Sigmoid colon (tissue), 7 donors: ENCODE measurements at places on chromosomes 3 and 15.

- no peak for DNase-seq
Observed at GRCh38 chr3:123002100-123002748, 25.3 kb downstream of the SEMA5B start.

DNA sequence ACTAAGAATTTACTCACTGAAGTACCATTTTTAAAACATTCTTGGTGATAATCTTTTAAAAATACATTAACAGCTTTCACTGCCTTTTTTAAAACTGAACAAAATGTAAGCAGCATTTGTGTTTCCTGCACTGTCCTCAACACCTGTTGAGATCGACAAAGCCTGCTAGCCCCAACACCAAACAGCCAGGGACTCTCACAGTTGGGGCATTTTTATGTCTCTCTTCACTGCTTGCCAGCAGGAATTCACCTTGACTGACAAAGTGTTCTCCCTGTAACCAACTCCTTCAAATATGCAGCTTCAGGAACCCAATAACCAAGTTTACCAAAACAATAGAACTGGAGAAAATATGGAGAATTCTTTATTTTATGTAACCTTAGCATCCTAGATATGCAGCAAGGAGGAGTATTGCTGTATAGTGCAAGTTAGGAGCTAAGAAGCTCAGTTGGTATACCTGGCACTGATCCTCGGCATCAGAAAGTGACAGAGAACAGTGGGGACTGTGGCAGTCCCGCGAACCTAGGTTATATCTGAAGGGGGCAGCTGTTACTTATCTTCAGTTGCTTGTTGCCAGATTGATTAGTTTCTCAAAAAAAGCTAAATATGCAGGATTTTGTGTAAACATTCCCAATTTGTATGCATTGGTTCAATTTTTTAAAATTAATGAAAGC is 223.6 kb downstream of the CDIN1 start:
- no peak for DNase-seq

DNA sequence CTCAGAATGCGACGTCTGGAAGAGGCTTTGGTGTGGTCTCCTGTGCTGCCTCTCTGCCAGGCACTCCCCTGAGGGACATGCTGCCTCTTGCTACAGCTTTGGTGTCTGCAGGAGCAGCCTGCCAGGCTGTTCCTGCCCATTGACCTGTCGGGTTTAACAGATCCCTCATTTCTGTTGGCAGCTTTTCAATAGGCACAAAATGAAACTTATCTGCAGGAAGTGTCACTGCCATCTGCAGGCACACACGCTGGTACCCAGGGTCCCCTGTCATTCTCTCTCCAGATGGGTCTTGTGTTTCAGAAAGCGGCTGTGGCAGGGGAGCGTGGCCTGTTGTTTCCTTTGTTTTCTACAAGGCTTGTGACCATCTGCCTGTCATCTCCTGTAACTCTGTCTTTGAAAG is 328.3 kb upstream of the CHRM5 start:
- DNase-seq = no peak

- DNase-seq = peak; percentile 56
Observed at GRCh38 chr3:42685891-42686820, 819 bp downstream of the KLHL40 start.

DNA sequence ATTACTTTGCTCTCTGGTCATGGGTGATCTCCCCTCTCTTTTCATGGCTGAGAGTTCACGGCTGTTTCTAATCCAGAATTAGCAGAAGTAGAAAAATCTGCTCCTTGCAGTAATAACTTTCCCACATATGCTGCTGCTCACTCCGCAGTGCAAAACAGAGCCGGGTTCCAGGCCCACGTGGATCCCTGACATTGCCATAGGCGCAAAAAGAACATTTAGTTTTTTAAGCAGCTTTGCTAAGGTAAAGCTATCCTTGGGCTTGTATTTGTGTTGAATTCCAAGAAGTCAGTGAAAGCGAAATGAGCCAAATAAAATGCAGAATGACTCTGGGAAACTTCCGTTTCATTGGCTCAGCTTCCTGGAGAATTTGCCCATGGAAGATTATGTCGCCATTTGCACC is 633.7 kb upstream of the SUCLG2 start:
- no peak for DNase-seq

DNA sequence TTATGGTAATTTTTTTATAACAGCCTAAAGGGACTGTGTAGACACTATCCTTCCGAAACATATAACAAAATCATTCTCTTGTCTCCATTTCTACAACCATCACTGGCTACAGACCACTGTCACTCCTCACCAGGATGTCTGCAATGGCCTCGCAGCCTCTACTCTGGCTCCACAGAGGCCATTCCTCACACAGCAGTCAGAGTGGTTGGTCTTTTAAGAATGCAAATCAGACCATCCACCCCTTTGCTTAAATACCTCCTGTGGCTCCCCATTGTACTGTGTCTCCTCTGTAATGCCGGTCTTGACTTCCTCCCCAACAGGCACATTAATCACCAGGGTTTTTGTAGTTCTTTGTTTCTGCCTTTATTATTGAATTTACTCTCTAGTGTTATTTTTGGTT is 344.8 kb downstream of the ERC2 start:
- no peak for DNase-seq

GRCh38 chr3:162521669-162522068 is 1025.1 kb downstream of the OTOL1 start:
- no peak for DNase-seq

DNA sequence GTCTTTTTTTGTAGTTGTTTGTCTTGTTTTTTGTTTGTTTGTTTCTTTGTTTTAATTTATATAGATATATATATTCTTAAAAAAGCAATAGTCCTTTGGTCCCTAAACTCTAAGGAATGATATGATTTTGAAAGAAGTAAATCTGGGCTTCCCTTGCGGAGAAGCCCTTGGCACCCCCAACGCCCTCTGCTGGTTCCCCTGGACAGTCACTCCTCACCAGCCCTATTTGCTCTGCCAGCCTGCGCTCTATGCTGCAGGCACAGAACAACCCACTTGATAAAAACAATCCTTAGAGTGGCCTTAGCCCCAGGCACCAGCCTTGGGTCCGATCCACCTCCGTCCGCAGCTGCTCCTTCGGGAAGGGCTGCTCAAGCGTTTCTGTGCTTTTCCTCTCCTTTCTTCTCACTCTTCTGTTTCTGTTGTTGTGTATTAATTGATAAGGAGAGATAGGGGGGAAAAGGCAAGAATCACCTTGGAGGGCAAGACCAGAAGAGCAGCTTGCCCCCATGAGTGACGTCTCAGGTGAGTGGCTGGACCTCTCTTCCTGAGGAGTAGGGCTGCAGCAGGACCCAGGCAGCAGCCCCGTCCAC is 13.7 kb upstream of the PARP6 start:
- DNase-seq = no peak

- DNase-seq = no peak
Observed at GRCh38 chr3:69119681-69120080, 2.7 kb downstream of the LMOD3 start.

DNA sequence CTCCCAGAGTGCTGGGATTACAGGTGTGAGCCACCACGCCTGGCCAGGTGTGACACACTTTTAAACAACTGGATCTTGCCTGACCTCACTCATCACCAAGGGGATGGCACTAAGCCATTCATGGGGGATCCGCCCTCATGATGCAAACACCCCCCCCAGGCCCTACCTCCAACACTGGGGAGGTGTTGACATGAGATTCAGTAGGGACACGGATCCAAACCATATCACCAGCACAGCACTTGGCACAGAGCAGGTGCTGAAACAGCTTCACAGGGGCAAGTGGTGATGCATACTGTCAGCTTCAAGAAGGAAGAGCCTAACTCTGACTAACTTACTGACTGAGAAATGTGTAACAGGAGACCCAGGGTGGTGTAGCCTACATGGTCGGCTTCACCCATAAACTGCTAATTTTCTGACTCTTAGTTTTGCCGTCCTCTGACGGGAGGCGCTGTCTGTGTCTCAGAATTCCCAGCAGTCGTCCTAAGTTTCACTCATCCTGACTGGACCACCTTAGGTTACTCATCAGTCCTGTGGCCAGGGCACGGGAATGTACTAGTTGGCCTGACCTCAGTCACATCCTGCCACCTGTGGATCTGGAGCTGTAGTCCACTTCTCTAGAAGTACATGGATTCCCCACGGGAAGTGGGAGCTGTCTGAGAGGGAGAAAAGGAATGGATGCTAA is 81.9 kb upstream of the PLXNA1 start:
- DNase-seq = peak; percentile 24

DNA sequence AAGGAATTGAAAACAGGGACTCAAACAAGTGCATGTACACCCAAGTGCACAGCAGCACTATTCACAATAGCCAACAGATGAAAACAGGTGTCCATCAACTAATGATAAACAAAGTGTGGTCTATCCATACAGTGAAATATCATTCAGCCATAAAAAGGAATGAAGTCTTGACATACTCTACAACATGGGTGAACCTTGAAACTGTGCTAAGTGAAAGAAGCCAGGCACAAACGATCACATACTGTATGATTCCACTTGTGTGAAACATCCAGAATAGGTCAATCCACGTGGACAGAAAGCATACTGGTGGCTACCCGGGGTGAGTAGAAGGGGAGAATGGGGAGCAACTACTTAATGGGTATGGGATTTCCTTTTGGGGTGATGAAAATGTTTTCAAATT is 29.6 kb upstream of the PLXND1 start:
- no peak for DNase-seq

GRCh38 chr3:70245746-70246525 is 66.5 kb downstream of the MDFIC2 start:
- no peak for DNase-seq

DNA sequence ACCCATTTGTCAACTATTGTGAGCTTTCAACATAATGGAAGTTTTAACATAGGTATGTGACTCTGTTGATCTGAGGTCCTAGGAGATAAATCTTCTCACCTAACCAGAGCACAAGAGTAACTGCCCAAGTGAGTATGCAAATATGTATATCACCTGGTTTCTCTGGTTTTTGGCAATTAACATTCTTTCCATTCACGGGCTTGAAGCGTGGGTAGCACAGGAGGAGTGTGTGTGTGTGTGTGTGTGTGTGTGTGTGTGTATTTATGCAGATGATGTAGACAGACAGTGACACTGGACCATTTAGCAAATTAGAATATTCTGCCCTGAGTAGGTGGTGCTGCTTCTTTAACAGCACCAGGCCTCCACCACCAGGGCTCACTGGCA is 15.0 kb downstream of the EPHB1 start:
- DNase-seq = no peak

GRCh38 chr3:141227752-141228151 is 3.9 kb upstream of the PXYLP1 start:
- DNase-seq = no peak

- DNase-seq = no peak
Observed at GRCh38 chr15:64216730-64217428, 54.1 kb upstream of the PPIB start.

- no peak for DNase-seq
Observed at GRCh38 chr15:95292785-95293450, 1037.6 kb upstream of the NR2F2 start.

DNA sequence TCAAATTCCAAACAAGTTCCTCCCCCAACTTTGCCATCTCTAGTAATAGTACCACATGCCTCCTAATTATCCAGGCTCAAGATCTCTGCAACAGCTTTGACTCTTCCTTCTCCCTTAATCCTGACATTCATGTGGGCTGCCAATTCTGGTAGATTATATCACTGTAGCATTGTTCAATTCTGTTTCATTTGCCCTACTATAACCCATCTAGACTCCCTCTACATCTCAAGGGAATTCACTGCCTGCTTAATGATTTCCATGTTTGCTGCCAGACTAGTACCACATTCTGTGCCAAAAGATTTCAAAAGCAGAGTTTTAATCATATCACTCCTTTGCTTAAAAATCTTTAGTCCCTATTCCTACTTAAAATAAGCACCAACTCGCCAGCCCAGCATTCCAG is 34.6 kb upstream of the PPIB start:
- no peak for DNase-seq

DNA sequence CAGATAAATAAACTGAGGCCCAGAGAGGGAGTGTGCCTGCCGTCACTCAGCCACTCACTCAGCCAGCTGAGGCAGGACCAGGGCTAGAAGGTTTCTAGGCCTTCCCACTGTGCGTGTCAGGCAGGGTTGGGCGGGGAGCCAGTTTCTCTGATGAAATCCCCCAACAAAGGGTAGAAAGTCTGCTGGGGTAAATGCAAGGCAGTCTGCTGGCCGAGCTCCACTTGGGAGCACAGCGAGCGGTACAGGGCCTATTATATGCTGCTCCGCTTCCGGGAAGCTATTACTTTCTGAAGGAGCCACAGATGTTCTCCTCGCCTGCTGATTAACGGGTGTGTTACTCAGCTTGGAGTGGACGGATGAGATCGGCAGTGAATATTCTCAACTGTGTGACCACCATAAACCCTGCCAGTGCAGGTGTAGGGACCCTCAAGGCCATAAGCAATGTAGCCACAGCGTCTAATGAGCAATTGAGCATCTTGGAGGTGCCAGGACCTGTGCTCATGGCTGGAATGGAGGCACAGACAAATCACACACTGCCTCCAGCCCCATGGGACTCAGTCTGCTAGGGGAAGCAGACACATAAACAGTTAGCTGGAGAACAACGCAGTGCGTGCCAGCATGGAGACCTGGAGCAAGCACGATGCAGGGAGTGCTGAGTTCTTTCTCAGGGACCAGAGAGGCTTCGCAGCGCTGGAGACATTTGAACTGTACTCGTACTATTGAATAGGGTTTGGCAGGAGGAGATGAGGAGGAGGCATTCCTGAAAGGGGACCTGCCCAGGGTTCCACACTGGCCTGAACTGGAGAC is 42.1 kb downstream of the CORO2B start:
- DNase-seq = peak; percentile 96

GRCh38 chr3:134941820-134942219 is 146.8 kb downstream of the EPHB1 start:
- peak; percentile 11 for DNase-seq

GRCh38 chr3:185728630-185729336 is 96.1 kb downstream of the IGF2BP2 start:
- DNase-seq = no peak

DNA sequence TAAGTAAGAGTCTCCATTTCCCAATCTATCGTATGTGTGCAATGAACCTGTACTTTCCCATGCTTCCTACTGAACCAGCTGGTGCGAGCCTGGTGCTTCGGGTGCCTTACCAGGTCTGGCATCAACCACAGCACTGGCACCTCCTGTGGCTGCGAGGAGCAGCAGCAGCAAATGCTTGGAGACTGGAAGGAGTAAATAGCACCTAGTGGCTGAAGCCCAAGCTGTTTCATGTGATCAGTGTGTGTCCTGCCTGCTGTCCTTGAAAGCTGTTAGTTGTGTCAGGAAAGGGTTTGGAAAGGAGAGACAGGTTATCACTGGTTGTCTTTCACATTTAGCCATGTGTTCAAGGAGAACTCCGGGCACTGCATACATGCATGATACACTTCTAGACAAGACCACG is 31.8 kb downstream of the PCOLCE2 start:
- no peak for DNase-seq

GRCh38 chr3:184552296-184552695 is 9.3 kb upstream of the EPHB3 start:
- no peak for DNase-seq

DNA sequence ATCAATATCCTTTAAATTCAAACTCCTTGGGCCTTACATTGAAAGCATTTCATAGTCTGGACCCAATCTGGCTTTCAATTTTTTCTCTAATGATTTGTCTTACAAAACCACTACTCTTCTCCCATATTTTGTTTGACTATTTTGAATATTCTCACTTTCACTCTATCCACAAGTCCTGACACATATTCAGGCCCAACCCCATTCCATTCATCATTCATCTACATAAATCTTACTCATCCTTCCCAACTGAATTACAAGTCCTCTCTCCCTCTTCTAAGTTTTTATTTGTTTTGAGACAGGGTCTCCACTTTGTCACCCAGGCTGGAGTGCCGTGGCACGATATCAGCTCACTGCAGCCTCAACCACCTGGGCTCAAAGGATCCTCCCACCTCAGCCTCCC is 43.6 kb downstream of the TOP2B start:
- no peak for DNase-seq

GRCh38 chr15:100601163-100601562 is 821 bp downstream of the LINS1 start:
- no peak for DNase-seq
